ENCODE measurements at places on chromosomes 7 and 10.

DNA sequence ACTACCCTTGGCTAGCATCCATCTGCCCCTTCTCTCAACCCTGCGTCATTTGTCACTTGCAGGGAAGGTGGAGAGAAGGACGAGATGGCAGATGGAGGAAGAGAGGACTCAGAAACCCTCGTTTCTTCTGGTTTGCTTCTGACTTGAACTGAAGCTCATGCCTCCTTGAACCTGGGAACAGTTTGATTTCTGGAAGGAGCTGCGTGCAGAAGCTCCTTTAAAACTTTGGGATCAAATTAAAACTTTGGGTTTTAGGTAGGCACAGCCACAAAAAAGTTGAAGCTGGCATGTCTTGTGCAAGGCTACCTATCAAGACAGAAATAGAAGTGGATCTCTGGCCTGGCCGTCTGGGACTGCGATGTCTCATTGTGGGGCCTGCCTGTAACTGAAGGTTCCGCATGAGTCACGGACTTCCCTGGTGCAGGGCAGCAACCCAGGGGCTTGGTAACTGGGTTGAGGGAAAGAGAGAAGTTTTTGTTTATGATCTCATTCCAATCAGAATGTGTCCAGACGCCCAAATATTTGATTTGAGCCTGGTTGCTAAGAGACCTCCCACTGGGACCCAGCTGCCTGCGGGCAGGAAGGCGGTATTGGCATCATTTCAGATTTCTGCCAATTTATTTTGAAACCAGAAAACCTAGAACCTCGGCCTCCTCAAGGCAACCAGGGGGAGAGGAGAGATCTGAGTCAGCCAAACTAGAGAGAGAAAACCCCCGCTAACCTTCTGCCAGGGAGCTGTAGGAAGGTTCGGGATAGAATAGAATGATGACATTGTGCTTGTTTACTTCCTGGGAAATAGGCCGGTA lies 15.8 kb upstream of the CAMK1D start:
- peak; percentile 18 for DNase-seq

DNA sequence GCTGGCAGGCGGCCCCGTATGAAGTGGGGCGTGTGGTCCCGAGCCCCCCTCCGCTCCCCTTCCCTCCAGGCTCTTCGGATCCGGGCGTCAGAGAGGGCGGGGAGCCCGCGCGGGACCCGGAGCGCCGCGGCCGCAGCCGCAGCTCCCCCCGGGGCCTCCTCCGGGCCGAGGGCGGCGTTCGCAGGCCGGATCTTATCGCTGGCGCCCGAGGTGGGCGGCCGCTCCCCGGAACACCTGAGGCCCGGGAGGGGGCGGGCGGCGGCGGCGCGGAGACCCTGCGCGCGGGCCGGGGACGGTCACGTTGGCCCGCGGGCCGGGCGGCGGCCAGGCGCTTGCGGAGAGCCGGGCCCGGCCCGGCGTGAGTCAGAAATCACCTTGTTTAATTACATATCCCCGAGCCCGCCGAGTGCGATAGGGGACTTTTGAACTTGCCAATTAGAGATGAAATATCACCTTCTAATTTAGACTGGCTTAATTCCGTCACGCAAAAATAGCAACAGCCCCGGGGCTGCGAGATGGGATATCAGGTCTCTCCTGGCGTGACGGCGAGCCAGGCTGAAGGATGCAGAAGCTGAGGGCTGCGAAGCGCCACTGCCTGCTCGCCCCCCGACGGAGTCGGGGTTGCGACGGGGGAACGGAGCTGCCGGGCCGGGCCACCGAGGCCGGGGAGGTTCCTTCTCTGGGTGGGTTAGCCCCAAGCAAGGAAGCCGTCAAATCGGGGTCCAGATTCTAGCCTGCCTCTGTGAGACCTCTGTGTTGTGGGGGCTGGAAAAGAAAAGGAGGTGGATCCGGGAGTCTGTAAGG lies 43.4 kb downstream of the LDB3 start:
- DNase-seq, result peak; percentile 62

DNA sequence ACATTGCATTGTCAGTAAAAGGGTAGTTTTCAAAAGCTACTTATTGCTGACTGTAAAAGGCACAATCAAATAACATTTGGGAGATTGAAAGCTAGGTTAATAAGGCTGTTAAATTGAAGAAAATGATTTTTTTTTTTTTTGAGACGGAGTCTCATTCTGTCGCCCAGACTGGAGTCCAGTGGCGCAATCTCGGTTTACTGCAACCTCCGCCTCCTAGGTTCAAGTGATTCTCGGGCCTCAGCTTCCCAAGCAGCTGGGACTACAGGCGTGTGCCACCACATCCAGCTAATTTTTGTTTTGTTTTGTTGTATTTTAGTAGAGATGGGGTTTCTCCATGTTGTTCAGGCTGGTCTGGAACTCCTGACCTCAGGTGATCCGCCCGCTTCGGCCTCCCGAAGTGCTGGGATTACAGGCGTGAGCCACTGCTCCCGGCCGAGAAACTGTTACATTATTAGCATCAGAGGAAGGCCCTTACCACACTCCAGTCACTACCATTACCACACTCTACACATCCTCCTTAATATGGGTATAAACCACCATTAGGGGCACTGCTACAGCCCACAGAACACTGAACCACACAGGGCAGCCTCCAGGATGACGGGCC lies 1.0 kb downstream of the CYP51A1 start:
- DNase-seq, result no peak

DNA sequence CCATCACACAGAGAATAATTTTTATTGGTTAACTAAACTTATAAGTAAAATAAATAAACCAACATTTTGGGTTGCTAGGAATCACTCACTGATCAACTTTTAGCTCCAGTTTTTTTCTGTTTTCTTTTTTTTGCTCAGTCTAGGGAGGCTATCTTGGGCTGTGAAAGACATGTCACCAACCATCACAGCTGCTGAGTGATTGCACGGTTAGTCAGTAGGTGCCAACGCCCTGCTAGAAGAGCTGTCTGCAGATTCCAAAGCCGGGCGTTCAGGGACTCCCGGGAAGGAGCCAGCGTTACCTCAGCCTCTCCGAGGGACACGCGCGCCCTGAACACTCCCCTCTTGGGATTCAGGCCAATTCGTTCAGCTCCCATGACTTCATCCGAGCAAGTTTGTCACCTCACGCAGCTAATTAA lies 604 bp upstream of the STAM start:
- DNase-seq, result no peak

GRCh38 chr7:45574416-45574668 lies 174 bp downstream of the ADCY1 start:
- no peak for DNase-seq

- no peak for DNase-seq
These were observed 9.0 kb downstream of the PTF1A start for GRCh38 chr10:23200997-23201652.

DNA sequence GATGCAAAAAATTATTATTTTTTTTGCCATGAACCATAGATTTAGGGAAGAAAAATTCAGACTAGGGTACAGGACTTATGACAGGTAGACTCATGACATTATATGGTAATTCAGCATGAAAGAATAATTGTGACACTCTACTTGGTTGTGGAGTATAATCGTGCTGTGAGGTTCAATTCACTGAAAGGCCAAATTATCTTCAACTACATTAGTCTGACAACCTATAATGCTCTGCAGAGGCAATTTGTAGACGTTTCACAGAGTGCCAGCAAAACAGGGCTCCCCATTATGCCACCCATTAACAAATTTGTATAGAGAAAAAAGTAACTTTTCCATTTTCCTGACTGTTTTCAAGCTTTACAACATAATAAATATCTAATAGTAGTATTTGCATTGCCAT lies 292.6 kb downstream of the LRMDA start:
- DNase-seq, result no peak

DNA sequence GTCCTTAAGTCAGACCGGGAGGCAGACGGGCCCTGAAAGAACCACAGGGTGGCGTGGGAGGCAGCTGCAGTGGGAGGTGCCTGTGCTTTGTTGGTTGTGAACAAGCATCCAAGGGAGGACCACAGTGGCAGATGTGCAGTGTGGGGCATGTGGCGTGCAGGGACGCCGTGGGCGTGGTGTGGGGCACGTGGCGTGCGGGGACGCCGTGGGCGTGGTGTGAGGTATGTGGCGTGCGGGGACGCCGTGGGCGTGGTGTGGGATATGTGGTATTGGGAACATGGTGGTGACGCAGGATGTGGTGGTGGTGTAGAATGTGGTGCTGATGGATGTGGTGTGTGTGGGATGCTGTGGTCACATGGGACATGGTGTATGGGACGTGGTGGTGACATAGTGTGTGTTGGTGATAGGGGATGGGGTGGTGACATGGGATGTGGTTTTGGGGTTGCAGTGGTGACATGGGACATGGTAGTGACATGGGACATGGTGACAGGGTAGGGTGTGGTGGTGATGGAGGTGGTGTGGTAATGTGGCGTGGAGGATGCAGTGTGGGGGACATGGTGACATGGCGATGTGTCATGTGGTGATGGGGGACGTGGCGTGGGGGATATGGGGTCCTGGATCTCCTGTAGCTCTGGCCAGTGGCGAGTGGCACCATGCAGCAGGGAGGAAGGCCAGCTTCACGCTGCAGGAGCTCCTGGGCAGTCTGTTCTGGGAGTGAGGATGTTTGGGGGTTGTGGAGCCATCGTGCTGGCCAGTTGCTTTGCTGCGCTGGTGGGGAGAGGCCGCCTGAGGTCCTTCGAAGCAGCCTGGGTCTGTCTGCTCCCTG lies 78.8 kb downstream of the INPP5A start:
- DNase-seq, result peak; percentile 42

- no peak for DNase-seq
These were observed 8.9 kb upstream of the CYREN start for GRCh38 chr7:135179321-135179925.

DNA sequence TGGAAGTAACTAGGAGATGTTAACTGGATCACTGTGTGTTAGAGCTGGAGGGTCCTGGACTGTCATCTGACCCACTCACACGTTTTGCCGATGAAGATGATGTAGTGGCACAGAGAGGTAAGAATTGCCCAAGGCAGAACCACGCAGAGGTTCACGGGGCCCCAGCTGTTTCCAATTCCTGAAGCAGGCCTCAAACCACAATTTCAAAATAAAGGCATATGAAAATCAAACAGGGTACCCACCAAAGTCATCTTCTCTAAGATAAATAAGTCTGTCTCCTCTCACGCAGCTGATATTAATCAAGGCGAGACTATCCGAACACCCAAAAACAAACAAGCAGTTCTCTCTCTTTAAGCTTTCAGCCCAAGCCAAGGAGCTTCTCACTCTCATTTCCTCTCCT lies 113.3 kb upstream of the JCAD start:
- no peak for DNase-seq

DNA sequence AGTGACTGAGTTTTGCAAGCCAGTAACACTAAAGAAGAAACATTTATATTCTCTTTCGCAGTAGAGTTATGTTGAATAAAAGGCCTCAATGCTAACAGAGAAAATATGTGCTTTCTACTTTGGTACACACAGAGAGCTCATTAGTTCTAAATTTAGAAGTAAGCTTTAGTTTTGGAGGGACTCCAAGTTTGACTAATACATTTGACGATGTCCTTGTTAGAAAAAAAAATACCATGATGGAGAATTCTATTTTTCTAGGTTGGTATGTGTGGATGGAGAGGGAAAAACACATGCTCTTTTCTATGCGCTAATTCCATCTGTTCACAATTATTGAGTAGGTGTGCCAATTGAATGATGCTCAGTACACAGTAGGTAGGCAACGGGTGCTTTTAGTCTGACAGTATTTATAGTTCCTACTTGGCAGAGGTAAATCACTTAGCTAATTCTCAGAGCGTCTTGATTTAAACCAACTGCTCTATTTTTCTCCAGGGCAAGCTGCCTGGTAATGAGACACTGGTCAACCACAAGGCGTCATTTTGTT lies 327.2 kb upstream of the AKR1E2 start:
- no peak for DNase-seq

DNA sequence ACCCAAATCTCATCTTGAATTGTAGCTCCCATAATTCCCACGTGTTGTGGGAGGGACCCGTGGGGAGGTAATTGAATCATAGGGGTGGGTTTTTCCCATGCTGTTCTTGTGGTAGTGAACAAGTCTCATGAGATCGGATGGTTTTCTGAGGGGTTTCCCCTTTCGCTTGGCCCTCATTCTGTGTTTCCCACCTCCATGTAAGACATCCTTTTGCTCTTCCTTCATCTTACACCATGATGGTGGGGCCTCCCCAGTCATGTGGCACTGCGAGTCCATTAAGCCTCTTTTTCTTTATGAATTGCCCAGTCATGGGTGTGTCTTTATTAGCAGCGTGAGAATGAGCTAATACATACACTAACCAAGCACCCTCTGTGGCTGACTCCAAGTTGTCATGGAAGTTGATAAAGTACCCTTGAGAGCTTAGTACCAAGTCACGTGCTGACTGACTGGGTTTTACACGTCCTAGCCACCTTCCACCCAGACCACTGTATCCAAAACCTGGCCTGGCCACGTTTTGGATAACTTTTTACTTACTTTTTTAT lies 614.4 kb downstream of the SDK1 start:
- DNase-seq, result no peak

- no peak for DNase-seq
These were observed 44.3 kb downstream of the MSRB2 start for GRCh38 chr10:23139677-23140076.

- DNase-seq, result no peak
These were observed 323.9 kb downstream of the GATA3 start for GRCh38 chr10:8378198-8378983.

DNA sequence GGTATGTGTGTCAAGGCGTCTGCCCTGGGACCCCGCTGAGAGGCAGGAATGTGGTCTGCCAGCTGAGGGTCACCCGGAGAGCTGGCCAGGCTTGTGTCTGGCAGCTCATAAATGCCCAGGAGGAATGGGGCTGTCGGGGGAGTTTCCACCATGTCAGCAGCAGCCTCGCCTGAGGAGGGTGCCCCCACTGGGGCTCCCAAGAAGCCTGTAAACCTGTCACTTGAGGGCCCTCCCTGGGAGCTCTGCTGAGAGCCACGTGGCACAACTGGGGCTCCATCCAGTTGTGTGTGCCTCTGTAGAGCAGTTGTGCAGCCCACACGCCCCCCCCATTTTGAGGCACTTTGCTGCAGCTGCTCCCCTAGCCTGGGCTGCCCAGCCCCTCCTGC lies 70.6 kb downstream of the NEURL1 start:
- no peak for DNase-seq

DNA sequence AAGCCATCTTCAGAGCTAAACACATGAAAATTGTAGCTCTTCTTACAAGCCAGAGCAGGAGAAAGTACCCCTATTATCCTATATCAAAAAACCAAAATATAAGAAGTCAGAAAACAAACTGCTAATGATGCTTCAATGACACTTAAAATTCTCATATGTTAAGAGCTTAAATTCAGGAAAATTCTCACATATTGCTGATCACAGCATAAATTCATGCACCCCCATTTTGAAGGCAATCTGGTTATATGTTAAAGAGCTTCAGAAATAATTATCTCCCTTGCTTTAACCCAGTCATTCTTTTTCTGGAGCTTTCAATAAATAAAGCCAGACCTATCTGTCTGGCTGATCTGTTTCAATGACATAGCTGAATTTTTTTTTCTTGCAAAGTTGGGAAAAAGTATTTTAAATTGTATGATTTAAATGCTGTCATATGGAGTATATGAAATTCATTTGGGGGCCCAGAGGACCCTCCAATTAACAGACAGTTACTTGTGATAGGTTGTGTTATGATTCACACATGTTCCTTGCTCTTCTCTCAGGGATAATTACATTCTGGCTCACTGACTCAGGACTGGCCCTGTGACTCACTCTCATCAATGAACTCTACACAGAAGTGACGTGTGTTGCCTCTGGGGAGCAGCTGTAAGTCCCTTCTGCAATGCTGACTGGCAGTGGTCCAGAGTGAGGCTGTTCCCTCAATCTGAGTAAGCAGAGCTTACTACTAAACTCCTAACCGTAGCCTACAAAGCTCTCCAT lies 85.2 kb downstream of the HGF start:
- no peak for DNase-seq

GRCh38 chr7:118076564-118076963 lies 107.4 kb upstream of the LSM8 start:
- no peak for DNase-seq

- DNase-seq, result no peak
These were observed 537.8 kb upstream of the AUTS2 start for GRCh38 chr7:69060516-69060915.

Data from stimulated activated CD4-positive, alpha-beta T cell treated with anti-CD3 and anti-CD28 coated beads, Interleukin-4, amount 100 ng/mL, for 1 hour (primary cell).